AG10803 (cell line): ENCODE measurements at places on chromosomes 5 and 9.

DNA sequence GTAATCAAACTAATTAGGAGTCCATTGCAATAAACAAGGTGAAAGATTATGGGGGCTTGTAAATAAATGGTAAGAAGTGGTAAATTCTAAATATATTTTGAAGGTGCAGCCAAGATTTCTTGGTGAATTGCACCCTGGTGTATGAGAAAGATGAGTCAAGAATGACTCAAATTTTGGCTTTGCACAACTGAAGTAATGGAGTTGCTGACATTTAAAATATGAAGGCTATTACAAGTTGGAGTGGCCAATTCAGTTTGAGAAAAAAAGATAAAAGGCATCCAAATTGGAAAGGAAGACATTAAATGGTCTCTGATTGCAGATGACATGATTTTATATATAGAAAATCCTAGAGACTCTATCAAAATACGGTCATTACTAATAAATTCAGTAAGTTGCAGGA, 2330.6 kb downstream of the MAT2B start:
- DNase-seq = no peak

DNA sequence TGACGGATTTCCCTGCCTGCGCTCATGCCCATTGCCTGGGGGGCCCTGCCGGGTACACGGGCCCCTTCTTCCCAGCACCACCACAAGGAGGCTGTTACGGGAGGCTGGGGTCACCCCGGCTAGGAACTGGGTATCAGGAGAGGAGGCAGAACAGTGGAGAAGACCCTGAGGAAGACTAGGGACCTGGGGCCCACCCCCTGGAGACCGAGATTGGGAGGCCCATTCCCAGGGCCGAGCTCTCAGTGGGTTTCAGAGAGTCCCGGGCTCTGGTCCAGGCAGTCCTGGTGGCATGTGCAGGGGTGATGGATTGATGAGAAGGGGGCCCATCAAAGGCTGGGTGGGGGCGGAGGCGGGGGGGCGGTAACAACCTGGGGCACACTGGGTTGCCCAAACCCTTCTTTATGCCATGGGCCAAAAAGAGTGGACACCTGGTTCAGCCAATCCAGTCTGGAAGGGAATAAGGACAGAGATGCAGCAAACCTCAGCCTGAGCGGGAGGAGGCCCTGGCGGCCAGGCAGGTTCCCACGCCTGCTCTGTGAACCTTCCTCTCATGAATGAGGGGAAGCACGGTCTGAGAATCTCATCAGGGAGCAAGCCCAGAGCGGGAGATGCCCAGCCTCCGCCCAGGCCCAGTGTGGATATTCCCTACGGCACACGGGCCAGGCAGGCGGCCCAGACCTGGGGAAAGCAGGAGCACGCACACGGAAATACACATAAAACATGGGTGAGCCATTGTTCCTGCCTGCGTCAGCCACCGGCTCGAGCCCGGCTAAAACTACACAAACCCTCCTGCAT, 785 bp upstream of the P4HA2 start:
- DNase-seq = no peak

GRCh38 chr5:98993512-98993911, 64.7 kb upstream of the CHD1 start:
- DNase-seq = no peak

DNA sequence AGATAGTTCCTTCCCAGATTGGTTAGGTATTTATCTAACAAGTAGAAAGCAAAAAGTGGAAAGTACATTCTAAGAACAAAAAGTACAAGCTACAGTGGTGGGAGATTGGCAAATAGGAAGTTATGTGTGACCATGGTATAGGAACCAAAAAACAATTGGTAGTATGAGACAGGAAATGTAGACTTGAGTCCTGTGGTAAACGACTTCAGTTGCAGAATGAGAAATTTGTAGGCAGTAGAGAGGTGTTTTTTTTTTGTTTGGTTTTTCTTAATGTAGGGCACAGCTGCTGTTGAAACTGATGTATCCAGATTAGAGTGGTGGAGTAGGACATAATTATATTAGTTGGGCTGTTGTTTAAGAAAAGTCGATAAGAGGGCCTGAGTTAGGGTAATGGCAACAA, 72.0 kb downstream of the CCNH start:
- DNase-seq = no peak

DNA sequence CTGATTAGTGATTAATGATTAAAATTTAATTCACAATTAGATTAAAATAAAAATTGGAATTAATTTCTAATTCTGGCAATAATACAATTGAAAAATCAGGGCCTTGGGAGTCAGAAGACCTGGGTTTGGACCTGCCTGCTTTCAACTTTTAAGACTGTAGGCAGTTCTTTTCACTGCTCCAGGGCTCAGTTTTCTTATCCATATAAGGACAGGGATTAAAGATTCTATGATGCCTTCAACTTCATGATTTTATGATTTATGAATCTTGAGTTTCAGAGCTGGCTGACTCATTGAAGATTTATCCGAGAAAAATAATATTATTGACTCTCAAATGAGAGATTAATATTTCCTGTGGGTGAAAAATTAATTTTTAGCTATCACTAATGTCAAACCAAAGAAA, 208.6 kb upstream of the ANKH start:
- no peak for DNase-seq
